Keratinocyte (primary cell): ENCODE measurements at places on chromosomes 5 and 9. TPM values are rescaled to one million over a fixed set of nuclear protein-coding genes. Genes with fewer than 3 reads are reported as not detected.
A peak's percentile ranks its signal among the peaks of the same experiment; 100 is the strongest.

GRCh38 chr5:53549792-53550191 lies 10.6 kb upstream of the NDUFS4 start:
- no peak for DNase-seq

DNA sequence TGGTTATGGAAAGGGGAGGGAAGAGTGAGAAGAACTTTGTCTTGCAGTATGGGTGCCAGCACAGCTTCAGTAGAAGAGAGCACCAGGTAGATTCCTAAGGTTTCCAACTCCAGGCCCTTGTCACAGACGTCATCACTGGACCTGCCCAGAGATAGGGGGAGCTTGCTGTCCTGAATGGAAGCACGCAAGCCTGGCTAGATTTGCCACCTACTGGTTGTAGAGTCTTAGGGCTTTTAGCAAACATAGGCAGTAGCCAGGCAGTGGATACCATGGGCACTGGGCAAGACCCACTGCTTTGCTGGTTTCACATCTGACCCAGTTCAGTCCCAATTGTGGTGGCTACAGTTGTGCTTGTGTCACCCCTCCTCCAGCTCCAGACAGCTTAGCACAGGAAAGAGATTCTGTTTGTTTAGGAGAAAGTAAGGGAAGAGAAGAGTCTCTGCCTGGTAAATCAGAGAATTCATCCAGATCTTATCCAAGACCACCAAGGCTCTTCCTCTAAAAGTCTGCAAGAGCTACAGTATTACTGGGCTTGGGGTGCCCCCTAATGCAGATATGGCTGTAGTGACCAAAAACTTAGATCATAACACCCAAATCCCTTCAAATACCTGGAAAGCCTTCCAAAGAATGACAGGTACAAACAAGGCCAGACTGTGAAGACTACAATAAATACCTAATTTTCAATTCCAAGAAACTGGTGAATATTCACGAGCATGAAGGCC lies 158.9 kb downstream of the HINT1 start:
- DNase-seq, result no peak

- DNase-seq, result no peak
Observed at GRCh38 chr5:139635606-139636206, 12.4 kb upstream of the CXXC5 start.

The SAPCD2 gene
- 0.90 to 1.6 TPM (median 1.2 TPM) in 3 replicates for polyA plus RNA-seq

The TRIM36 gene
- 2.0 to 2.4 TPM (median 2.2 TPM) in 3 replicates for polyA plus RNA-seq

- DNase-seq, result no peak
Observed at GRCh38 chr5:3430691-3431090, 164.9 kb upstream of the IRX1 start.

DNA sequence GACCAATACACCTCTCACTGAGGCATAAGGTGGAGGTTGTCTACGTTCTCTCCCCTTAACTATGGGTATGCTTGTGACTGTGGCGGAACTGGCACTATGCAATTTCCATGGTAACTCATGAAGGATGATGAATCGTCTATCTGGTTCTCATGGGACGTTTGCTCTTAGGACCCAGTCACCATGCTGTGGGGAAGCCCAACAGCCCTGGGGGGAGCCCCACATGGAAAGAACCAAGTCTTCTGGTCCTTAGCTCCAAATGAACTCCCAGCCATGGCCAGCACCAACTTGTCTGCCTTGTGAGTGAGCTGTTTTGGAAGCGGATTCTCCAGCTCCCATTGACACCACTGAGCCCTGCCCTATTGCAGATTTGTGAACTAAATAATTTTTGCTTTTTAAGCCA lies 188.7 kb upstream of the S1PR3 start:
- no peak for DNase-seq

- no peak for DNase-seq
Observed at GRCh38 chr9:128175102-128175563, 15.1 kb downstream of the BBLN start.

DNA sequence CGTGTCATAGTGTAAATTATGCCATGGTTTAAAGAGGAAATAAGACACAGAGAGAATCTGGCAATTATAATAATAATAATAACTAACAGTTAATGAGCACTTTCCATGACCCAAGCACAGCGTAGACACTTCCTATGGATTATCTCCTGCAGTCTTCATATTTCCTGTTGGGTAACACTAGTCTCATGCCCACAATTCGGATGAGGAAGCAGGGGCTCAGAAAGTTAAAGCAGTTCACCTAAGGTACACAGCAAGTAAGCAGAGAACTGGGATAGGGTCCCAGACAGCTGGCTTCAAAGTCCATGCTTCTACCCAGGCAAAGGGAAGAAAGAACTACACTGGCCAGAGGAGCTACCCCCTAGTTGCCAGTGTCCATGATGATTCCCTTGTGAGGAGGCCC lies 27.9 kb upstream of the TGFBI start:
- no peak for DNase-seq

The GADD45G gene
- polyA plus RNA-seq, result 0.05 to 0.27 TPM in 2 of 3 replicates, not detected in the other

GRCh38 chr9:123480791-123481190 lies 124.8 kb downstream of the CRB2 start:
- DNase-seq, result no peak

DNA sequence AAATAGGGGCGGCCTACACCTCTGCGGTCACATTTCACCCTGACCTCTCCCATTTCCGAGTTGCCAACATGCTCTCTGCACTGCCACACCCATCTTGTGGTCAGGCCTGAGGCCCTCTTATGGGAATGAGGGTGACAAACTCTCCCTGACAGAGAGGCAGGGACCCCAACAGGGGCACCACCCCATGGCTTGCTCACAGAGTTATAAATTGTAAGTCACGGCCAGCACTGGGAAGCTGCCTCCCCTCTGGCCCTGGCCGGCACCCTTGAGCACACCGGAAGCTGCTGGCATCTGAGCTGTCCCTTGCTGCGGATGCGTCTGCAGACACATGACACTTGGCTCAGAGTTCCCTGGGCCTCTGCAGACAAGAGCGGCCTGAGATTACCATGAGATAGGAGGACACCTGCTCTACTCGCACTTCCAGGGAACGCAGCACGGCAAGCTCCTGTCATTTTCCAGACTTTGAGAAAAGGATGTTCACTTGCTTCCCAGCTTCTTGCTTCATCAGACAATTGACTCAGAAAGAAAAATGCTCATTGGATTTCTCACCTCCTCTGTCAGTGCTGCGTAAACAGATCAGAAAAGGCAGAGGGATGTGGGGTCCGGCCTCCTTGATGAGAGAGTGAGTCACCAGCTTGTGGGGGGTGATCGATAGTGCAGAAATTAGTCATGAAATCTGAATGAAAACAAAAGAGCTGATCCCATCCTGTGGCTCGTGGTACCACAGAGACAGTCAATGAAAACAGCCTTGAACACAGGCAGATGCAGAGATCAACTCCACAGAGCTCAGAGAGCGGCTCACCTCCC lies 269.8 kb downstream of the SYK start:
- no peak for DNase-seq

The FGF1 gene
- polyA plus RNA-seq, result 1.0 to 2.4 TPM (median 1.8 TPM) in 3 replicates

The LHX3 gene
- polyA plus RNA-seq, result not detected in 3 replicates

The NPDC1 gene
- 9.8 to 23.8 TPM (median 10.6 TPM) in 3 replicates for polyA plus RNA-seq

The GPX3 gene
- polyA plus RNA-seq, result 116 to 139 TPM (median 120 TPM) in 3 replicates

- peak; percentile 25 for DNase-seq
Observed at GRCh38 chr5:36728697-36729543, 122.5 kb downstream of the SLC1A3 start.

DNA sequence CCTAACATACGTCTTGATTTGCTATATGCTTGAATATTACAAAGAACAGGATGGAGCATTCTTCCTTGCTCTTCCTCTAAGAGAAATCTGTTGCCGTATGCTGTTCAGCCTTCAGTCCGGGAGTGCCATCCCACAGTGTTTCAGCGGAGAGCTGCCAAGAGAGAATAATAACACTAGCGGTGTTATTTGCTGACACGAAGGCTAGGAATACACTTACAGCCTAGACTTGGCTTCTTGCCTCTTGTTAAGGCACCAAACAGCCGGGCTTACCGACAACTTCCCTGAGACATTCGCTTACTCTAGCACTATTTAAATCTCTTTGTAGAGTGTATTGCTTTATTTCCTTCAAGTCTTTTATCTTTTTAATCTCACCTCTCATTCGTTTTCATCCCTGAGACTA lies 31.4 kb downstream of the KCTD16 start:
- DNase-seq, result no peak

DNA sequence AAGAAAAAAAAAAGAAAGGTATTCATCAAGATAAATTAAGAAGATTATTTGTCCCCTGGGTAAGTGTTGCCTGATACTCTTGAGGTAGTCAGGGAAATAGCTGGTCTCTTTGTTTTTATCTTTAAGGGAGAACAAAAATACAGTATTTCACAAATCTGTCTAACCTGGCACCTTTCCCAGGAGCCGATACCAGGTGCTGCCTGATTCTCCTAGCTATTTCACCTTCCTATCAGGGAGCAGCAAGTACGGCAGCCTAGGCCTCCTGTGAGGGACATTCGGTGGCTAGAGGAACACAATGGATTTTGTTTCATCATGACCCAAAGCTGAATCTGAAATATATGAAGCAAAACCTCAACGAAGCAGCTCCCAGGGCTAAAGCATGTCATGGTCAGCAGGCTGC lies 86.0 kb downstream of the TARS1 start:
- DNase-seq, result no peak

DNA sequence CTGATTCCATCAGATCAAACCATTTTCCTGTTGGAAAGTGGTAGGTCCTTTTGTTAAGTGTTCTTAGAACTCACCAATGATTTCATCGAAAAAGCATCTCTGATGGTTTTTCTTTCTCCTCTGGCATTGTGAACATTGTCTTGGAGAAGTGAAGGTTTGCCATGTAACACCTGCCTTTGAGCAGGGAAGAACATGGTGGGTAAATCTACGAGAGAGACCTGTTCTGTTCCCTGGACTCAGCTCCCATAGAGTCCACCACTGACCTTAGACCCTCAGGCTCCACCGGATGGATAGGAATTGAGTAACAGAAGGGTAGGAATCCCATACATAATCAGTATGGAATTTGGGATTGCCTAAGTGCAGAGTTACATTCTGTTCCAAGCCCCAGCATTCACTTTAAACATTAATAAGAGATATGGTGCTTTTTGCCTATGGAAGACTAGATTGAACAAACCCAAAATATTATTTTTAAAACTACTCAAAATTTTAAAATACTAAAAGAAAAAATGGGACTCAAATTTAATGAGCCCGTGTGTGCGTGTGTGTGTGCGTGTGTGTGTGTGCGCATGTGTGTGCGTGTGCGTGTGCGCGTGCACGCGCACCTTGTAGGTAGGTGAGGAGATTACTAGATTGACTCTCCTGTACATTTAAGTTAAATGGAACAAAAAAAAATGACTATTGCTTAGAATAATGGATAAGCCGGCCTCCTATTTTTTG lies 92.0 kb downstream of the C9orf152 start:
- DNase-seq, result no peak

DNA sequence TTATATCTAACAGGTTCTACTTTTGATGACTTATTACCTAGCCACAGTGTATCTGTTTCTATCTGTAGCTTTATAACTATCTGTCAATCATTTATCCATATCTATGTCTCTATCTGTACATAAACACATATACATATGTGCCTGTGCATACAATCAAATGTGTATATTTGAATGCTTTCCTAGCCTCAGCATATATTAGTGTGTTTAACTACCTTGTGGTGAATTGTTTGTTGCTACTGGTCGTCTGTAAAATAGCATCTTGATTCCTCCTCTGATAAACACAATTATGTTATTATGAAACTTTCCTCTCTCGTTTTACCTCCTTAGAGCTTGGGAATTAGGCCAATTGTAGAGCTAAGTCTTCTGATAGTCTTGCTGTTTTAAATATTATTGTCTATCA lies 44.4 kb downstream of the PARP8 start:
- no peak for DNase-seq

GRCh38 chr9:30244877-30245276 lies 2139.6 kb upstream of the ACO1 start:
- DNase-seq, result no peak

The FBP2 gene
- polyA plus RNA-seq, result not detected in 3 replicates

The DNAI1 gene
- 0.08 TPM in 1 of 3 replicates, not detected in the others for polyA plus RNA-seq

GRCh38 chr5:77563475-77563874 lies 71.4 kb upstream of the WDR41 start:
- DNase-seq, result no peak

DNA sequence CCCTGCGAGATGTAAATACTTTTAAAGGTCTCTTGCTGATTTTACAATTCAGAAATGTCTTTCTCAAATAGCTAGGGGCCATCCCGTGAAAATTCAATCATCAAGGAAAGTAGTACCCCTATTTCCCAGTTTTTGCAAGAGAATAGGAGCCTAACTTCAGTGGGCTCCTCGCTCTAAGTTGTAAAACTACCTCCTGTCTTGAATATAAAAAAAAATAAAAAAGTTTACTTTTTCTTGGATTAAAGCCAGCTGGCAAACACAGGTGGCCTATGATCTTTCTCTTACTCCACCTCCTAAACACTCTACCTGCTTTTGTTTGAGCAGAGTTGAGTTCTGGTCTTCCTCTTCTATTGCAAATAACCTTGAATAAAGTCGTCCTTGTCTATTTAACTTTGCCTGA lies 79.4 kb downstream of the SLCO4C1 start:
- no peak for DNase-seq

- DNase-seq, result no peak
Observed at GRCh38 chr5:139872851-139873794, 77.5 kb downstream of the PSD2 start.

DNA sequence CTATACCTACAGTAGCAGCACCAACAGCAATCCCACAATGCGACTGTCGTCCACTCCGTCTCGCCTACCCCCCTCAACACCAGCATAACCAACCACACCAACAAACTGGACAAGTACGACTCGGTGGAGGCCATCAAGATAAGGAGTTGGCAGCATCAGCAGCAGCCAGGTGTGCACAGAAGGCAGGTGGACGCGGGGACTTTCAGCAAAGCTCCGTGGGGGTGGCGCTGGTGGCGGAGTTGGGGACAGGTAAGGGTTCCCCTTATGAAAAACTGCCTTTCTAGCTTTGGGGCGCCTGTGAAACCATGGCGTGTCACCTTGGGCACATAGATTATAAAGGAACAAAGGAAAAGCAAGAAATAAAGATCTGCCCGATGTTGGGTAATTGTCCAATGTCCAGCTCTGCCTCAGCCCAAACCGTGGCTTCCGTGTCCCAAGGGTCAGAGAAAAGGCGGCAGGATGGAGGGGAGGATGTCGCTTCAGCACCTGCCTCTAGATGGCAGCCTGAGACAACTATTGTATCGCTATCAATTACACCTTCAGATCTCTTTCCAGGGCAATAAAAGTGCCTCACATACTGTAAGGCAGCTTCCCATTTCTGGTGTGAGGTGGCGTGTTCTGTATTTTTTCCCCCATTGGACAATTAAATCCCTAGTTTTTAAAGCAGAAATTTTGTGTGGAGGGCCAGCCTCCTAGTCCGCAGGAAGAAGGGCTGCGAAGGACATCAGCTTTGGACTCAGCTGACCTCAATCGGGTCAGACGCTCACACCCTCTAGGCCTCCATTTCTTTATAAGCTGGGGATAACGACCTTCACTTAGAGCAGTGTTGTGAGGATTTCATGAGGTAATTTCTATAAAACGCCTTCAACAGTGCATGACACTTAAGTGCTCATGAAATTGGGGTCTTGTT lies 58.8 kb downstream of the MTRR start:
- no peak for DNase-seq

DNA sequence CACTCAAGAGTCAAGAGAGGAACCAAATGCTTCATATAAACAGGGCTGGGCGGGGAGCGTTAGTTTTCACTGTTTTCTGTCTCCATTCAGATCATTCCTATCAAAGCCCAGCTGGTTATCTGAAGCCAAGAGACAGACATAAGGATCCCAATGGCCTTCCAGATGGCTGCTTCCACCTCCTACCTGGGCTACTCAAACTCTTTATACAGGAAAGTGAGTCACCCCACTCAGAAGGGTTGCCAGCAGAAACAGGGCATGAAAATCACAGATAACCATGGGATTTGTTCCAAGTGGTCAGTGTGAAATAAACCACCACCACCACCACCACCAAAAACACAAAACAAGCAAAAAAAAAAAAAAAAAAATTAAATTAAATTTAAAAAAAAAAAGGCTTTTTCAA lies 5.5 kb downstream of the PRSS3 start:
- no peak for DNase-seq
